ENCODE measurements at places on chromosomes 3 and 15.

DNA sequence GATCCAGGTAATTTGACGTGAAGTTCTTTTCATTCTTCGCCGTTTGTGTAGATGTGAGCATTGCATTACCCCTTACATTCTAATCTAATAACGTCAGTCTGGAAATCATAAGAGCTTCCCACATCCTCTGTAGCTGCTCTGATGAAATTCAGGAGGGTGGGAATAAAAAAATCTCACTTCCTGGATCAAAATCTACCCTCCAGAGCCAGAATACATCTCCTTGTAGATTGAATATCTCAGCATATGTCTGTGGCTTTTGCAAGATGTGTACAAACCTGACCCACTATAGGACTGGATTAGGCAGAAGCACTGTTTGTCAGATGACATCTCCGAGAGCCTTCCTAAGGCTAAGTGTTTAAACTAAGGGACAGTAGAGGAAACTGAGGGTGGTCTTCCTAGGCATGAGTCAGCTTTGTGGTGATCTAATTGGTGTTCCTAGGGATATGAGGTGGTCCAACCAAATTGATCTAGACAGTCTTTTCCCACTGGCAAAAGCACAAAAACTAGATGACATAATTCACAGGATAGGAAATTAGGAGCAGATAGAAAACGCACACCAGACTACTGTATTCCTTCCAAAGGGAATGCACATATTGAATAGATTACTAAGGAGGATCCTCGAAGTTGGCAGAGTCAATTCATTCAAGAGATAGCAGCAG is 216.3 kb upstream of the LRTM1 start:
- DNase-seq: no peak

- DNase-seq: no peak
These were observed 133.0 kb upstream of the PRR20G start for GRCh38 chr3:127420829-127421228.

GRCh38 chr3:151813799-151814198 is at the start of gene AADAC:
AADAC (plus strand) TSS chr3:151814116; CDS start chr3:151814163, 47 bp downstream.
- no peak for DNase-seq

- DNase-seq: no peak
These were observed 24.9 kb downstream of the EMC7 start for GRCh38 chr15:34076785-34077184.

GRCh38 chr15:68195336-68196112 is 9.6 kb downstream of the CALML4 start:
- no peak for DNase-seq

DNA sequence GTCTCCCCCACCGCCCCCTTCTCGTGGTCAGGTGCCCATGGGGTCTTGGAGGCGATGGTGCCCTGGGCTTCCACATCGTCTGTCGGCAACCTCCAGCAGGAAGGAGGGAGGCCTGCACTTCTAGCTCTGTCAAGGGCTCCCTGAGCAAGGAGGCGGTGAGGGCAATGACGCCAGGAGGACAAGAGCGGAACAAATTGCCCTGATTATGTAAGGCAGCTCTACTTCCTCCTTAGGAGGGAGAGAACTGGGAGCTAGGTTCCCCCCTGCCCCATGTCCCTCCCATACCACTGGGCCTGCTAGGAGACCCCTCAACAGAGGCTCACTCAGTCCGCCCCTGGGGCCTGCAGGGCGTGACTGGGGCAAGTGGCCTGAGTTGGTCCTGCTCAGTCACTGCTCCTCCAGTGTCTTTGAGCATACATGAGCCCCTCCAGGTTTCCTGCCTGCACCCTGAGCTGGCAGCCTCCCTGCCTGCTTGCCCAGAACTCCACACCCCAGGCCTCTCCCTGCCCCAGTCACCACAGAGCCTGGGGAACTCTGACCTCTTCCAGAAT is 56.1 kb downstream of the CACNA2D2 start:
- DNase-seq: no peak

DNA sequence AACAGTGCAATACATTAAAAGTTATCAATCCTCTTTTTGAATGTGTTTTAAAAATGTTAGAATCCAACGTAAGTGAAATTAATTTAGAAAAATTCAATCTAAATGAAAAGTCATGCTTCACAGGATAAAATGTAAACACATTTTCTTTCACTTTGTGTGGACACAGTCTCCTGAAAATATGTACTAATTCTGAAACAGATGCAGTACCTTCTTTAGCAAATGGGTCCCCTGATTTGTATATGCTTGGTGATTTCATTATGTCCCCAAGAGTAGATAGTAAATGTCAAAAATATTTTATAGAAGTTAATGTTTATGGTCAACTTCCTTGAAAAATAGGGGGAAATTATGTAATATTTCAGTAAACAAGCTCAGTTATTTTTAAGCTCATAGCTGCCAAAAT is 28.9 kb downstream of the FOXP1 start:
- no peak for DNase-seq

DNA sequence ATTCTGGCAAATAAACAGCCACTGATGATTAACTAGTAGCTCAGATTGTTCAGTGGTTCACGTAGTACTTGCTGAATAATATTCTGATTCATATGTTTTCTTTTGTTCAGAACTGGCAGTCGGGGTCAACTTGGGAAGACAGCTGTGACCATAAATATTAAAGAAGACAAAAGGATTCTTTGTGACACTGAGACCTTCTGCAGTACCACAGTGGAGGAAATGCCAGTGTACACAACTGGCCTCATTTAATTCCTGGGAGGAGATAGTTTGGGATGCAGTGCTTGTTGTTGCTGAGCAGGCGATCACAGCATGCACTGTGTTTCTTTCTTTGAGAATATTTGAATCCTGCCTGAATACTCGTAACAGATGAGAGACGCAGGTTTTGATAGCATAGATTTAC is 26.7 kb upstream of the MCF2L2 start:
- peak; percentile 77 for DNase-seq

DNA sequence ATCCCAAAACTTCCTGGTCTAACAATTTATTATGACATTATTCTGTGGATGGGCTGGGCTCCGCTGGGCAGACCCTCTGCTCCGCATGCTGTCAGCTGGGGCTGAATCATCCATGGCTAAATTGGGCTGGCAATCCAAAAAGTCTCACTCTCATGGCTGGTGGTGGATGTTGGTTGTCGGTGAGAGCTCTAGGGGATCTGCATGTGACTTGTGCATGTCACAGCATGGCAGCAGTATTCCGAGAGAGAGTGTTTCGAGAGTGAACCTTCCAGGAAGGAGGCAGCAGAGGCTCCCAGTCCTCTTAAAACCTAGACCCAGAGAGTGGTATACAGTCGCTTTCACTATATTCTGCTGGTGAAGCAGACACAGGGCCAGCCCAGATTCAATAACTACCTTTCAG is 9.9 kb downstream of the RARB start:
- DNase-seq: no peak

DNA sequence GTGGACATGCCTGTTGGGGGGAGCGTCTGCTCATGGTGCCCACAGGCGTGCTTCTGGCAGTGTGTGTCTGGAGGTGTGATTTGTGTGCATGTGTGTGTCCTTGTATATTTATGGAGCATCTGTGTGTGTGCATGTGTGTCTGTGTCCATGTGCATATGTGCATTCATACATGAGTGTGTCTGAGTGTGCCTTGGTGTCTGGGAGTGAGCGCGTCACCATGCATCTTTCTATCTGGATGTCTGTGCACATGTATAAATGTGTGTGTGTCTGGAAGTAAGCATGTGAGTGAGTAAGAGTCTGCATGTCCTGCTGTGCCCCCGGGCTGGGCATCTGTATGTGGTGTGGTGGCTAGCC is 58.1 kb upstream of the PRR23E start:
- DNase-seq: no peak

DNA sequence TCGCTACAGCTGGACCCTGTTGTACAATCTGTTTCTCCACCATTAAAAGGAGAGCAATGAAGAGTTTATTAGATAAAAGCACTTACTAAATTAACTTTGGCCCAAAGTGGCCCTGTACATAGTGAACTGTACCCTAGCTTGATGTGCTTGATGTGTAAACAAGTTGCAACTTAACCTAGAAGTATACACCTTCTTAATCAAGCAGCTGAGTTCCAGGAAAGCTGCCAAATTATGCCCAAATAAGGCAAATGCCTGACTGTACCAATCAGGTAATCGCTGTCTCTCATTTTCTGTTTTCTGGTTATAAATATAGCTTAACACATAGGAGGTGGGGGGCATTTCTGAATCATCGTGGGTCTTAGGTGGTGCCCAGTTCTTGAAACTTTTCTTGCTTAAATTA is 704.8 kb upstream of the CBLB start:
- DNase-seq: no peak

GRCh38 chr3:160403796-160404470 is 4.5 kb downstream of the SMC4 start:
- DNase-seq: no peak

DNA sequence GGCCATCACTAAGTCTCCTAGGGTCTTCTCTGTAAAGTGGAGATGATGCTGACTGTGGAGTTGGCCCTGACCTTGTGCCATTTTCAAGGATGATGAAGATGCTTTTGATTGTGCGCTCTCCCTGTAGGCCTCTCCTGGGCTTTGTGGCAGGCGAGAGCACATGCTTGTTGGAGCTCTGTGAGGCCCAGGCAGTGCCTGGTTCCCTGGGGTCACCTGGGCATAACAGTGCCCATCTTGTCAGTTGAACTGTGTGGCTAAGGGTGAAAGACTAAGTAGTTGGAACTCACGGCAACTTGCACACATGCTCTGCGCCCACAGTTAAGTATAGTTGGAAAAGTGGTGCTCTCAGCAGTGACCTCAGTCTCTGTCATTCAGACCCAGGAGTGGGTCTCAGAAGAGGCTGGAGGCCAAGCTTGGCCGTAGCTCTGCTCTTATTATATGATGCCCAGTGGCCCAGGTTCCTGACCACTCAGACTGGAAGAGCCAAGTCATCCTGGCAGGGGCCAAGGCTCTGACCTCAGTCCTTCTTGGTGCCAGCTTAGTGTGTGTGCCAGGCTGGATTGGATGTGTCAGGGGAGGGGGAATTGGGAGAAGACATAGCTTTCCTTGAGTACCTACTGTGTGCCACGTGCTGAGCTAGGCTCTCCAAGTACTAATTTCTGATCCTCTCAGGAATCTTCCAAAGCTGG is 154.6 kb downstream of the EEFSEC start:
- DNase-seq: no peak

GRCh38 chr3:70890020-70890394 is 577.6 kb upstream of the MDFIC2 start:
- no peak for DNase-seq

- DNase-seq: no peak
These were observed 541.1 kb downstream of the NLGN1 start for GRCh38 chr3:173938616-173939015.

GRCh38 chr3:196012481-196012880 is 69.4 kb downstream of the TFRC start:
- no peak for DNase-seq

DNA sequence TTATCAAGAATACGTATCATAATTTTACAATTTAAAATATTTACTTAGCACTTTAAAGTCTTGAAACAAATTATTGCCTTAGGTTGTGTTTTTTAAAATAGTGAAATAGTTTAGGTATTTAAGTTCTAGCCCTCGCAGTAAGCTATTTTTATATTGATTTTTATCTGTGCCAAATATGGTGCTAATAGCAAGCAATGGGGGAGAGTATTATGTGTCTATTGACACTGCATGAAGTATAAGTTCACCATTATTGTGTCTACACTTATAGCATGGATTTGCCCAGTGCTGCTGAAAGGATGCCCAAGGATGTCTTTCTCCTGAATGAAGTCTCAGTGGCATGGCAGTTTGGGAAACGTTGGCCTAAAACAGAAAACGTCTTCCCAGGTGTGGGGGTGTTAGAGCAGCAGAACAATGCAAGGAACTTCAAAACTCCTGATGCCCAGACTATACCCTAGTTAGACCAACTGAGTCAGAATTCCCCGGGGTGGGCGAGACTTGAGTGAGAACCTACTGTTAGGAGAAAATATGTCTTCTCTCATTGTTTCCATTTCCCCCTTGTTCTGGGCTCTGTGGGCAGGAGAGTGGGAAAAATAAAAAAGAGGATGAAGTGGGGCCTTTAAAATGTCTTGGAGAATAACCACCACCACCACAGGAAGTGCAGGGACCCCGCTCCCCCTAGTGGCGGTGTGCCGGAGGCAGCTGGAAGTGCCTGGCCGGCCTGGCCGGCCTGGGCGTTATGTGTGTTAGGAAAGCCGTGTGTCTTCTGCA is 104.2 kb upstream of the SLC7A14 start:
- DNase-seq: peak; percentile 66

DNA sequence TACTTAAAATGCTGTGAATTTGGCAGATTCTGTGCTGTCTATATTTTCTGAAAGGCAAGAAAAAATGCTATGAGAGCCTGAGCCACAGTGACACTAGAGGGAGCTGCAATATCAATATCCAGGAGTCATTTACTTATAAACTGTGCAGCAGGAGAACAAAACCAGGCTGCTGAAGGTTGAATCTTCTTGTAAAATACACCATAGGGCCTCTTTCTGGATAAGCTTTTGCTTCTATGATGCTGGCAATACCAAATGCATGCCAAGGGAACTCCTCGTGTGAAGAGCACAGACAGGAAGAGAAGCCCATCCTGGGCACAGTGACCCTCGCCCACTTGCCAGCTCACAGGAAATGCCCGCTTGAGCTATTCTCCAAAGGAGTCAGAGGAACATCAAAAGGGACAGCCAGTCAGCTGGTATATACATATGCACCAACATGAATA is 48.0 kb upstream of the TSPAN3 start:
- peak; percentile 83 for DNase-seq

- no peak for DNase-seq
These were observed 1153.7 kb downstream of the SI start for GRCh38 chr3:163924600-163924999.

GRCh38 chr15:81947548-81947947 is 98.3 kb downstream of the MEX3B start:
- no peak for DNase-seq

DNA sequence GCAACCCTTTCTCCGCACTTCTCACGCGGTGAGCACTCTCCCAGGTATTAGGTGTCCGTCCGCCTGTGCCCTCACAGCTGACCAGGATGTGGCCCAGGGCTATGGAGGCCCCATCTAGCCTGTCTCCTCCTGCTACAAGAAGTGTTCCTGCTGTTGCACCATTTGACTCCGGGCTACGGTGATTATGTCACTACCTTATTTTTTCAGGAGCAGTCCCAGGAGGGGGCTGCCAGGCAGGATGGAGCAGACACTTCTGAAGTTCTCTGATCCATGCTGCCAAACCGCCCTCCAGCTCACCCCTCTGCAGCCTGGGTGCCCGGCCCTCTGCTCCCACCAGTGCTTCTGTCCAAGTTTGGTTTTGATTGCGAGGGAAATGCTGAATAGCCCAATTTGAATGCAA is 36.9 kb downstream of the ZXDC start:
- DNase-seq: no peak

GRCh38 chr3:149621218-149622005 is 36.4 kb downstream of the WWTR1 start:
- no peak for DNase-seq

GRCh38 chr3:156131241-156131640 is 10.9 kb downstream of the KCNAB1 start:
- DNase-seq: peak; percentile 16

- DNase-seq: no peak
These were observed 43.1 kb upstream of the AADACL2 start for GRCh38 chr3:151690645-151691044.

- peak; percentile 58 for DNase-seq
These were observed 1.2 kb downstream of the B2M start for GRCh38 chr15:44712346-44713005.

- DNase-seq: no peak
These were observed 40.5 kb upstream of the GYG1 start for GRCh38 chr3:148950806-148951205.

- no peak for DNase-seq
These were observed 567.6 kb upstream of the ARPP21 start for GRCh38 chr3:35071772-35072171.

GRCh38 chr3:96182756-96183155 is 631.6 kb upstream of the EPHA6 start:
- no peak for DNase-seq

All from midbrain (tissue), 1 donor.